T-cell (primary cell): ENCODE measurements at places on chromosomes 16 and 17.

- peak; percentile 23 for DNase-seq
Observed at GRCh38 chr16:29663807-29664090, 702 bp downstream of the SPN start.

- no peak for DNase-seq
Observed at GRCh38 chr17:18185832-18186626, 2.4 kb downstream of the ALKBH5 start.

- no peak for DNase-seq
Observed at GRCh38 chr17:76102944-76103273, 678 bp downstream of the EXOC7 start.

DNA sequence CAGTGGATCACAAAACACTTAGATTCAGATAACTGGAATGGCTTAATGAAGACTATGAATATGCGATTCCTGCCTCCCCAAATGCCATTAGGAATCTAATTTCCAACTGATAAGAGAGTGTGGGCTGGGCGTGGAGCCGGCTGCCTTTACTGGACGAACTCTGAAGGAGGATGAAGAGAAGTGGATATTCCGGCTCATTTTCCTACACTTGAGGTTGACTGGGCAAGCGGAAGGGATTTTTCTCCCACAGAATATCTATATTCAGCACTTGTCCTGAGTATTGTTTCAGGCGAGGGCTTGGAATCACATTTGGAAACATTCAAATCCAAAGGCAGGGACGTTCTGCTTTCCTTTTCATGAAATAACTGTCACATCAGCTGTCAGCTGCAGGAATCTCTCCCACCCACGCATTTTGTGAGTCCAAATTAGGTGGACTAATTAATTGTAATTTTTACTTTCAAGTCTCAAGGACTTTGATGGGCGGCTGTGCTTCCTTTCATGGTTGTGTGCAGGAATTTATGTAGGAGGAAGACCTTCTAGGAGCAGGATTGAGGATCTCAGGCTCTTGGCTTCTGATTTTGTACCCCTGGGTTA lies 138.5 kb downstream of the PITPNC1 start:
- no peak for DNase-seq

DNA sequence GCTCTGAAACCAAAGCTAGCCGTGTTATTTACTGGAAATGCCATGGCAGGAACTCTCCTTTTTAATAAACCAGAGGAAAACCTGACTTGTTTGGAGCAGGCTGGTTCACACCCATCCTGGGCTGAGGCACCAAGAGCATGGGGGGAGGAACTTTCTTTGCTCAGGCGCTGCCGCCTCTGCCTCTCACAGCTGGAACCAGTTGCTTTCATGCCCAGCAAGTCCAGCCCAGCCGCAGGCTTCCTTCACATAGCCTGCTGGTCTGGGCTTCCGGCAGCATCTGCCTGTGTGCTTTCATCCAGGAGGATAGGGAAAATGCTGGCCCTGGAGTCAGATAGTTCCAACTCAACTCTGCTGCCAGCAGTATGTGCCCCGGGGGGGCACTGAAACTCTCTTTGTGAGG lies 88.1 kb upstream of the ASIC2 start:
- DNase-seq, result no peak

DNA sequence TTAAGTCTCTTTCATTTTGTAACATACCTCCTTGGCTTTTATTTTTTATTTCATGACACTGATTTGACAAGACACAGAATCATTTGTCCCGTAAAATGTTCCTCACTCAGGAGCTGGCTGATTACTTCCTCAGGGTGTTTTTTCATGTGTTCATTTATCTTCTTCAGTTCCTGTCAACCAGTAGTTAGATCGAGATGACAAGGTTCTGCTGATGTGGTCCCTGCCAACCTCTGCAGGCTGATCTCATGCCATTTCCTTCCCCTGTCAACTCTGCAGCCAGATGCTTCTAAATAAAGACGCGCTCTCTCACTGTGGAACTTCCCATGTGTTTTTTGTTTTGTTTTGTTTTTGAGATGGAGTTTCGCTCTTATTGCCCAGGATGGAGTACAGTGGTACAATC lies 8.1 kb upstream of the CXCL16 start:
- peak; percentile 35 for DNase-seq
